Skeletal muscle tissue (tissue), 5 donors: ENCODE measurements at places on chromosomes 5 and 9. TPM values are rescaled to one million over a fixed set of nuclear protein-coding genes. Genes with fewer than 3 reads are reported as not detected.

The FOXI1 gene
- total RNA-seq: not detected

The ARL14EPL gene
- total RNA-seq: not detected

The PTAR1 gene
- total RNA-seq: 45.9 TPM

The C9orf153 gene
- 1.6 TPM for total RNA-seq

The RECK gene
- total RNA-seq: 14.6 TPM

The SV2C gene
- under 0.01 TPM for total RNA-seq

The CERT1 gene
- 36.5 TPM for total RNA-seq

The SOX30 gene
- not detected for total RNA-seq

The GRK6 gene
- 12.5 TPM for total RNA-seq

The MARCOL gene
- not detected for total RNA-seq

The CD180 gene
- total RNA-seq: 1.0 TPM

The GPR151 gene
- not detected for total RNA-seq

The PCDHA4 gene
- 0.52 TPM for total RNA-seq

The SLCO6A1 gene
- 0.52 TPM for total RNA-seq

The FCN2 gene
- total RNA-seq: 1.0 TPM

The GRXCR2 gene
- not detected for total RNA-seq

The PFN3 gene
- not detected for total RNA-seq

The PCDHB3 gene
- total RNA-seq: 1.6 TPM

The MARCHF11 gene
- total RNA-seq: 1.0 TPM

The SIGMAR1 gene
- total RNA-seq: 14.1 TPM

The PAXX gene
- 2.1 TPM for total RNA-seq

The SGTB gene
- total RNA-seq: 4.2 TPM

The GNA14 gene
- total RNA-seq: 3.7 TPM

The ADGRD2 gene
- not detected for total RNA-seq

The SOHLH1 gene
- under 0.01 TPM for total RNA-seq

The ZNF462 gene
- total RNA-seq: 28.7 TPM

The CDC20B gene
- not detected for total RNA-seq

The TAF11L14 gene
- not detected for total RNA-seq

The PCDHGA1 gene
- 0.52 TPM for total RNA-seq

The MED7 gene
- 11.5 TPM for total RNA-seq

The DBH gene
- not detected for total RNA-seq

The SREK1 gene
- 73.1 TPM for total RNA-seq

The FSTL4 gene
- total RNA-seq: 1.0 TPM

The ALDOB gene
- total RNA-seq: not detected

The TCF7 gene
- total RNA-seq: 0.52 TPM

The TRPM3 gene
- total RNA-seq: 1.6 TPM

The DIAPH1 gene
- total RNA-seq: 16.7 TPM

The NXNL2 gene
- 0.52 TPM for total RNA-seq

The PCDHA7 gene
- total RNA-seq: 0.52 TPM

The PKD2L2 gene
- total RNA-seq: 2.6 TPM

The BAAT gene
- 0.52 TPM for total RNA-seq

The BHMT gene
- 1.0 TPM for total RNA-seq

The HMGXB3 gene
- total RNA-seq: 14.1 TPM

The FBP2 gene
- 72.5 TPM for total RNA-seq

The PCDHGB2 gene
- 2.1 TPM for total RNA-seq

The SLC6A3 gene
- total RNA-seq: not detected

The ZDHHC11 gene
- total RNA-seq: 1.0 TPM

The CDKN2B gene
- not detected for total RNA-seq

The RMRP gene
- 118,473 TPM for total RNA-seq

The HSD17B3 gene
- 1.0 TPM for total RNA-seq

The TTLL11 gene
- total RNA-seq: 13.0 TPM

The GPX3 gene
- total RNA-seq: 33.4 TPM

The SMU1 gene
- total RNA-seq: 30.3 TPM

The NKD2 gene
- 1.6 TPM for total RNA-seq

The UBE2QL1 gene
- total RNA-seq: 0.52 TPM

The IFNK gene
- not detected for total RNA-seq

The TRMT10B gene
- 2.1 TPM for total RNA-seq

The JAKMIP2 gene
- 0.52 TPM for total RNA-seq

The SH3RF2 gene
- 3.7 TPM for total RNA-seq
